RPMI8226 (cell line): ENCODE measurements at places on chromosomes 6 and 20.

GRCh38 chr6:105835373-105835772 is 250.8 kb upstream of the PRDM1 start:
- no peak for DNase-seq

- DNase-seq, result no peak
These were observed 15.4 kb upstream of the IER3 start for GRCh38 chr6:30759575-30760239.

GRCh38 chr6:133966654-133967329 is 13.8 kb downstream of the TBPL1 start:
- DNase-seq, result no peak

DNA sequence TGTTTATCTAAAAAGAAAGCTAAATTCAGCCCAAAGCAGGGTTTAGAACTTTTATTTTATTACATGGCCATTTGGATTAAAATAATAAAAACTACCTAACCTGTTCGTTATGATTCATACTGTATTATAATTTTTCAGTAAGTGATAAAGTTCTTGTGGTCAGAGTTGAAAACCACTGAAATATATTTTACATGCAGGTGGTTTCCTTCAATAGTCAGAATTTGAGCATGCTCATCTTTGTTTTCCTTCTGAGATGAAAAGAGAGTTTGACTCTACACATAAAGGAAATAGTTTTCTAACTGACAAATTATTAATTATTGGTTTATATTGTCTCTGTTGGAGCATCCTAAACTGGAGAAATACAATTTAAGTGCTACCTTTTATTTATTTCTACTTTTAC is 114.0 kb upstream of the FKBP1C start:
- no peak for DNase-seq

DNA sequence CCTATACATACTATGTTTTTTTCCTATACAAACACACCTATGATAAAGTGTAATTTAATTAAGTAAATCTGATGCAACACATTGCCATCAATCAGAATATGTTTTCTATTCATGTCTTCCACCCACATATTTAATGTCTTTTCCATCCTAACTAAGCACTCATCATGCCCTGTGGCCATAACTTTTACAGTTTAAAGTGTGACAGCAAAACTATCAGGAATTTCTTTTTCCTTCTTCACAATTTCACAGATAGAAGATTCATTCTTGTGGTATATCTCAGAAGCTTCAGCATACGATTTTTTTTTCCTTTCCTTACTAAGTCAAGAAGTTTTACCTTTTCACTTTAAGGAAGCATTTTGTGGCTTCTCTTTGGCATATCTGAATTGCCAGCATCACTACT is 7.0 kb upstream of the BEND6 start:
- no peak for DNase-seq

DNA sequence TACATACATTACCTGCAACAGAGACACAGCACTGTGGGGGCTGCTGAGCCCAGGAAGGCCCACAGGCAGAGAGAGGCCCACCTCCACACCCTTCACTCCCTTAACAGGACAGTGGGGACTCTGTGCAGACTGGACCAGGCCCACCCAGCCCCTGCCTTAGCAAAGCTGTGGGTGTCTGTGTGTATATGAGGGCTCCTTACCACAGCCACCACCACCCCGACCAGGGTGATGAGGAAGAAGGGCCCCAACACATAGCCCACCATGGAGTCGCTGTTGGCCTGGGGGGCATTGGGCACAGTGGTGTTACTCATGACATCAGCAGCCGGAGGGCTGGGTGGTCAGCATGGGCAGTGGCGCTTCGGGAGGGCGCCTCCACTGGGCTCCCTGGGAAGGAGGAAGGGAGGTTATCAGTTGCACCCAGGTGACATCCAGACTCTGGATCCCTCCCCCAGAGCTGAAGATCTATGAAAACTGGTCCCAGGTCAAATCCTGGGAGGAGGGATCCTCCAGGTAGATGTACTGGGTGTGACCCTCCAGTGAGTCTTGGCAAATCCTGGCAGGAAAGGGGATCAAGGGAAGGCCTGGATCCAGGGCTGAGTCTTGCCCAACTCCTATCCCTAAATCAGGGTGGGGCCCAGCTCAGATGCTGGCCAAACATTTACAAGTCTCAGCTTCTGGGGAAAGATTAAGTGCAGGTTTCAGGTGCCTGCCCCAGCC is 1.2 kb downstream of the SMIM29 start:
- DNase-seq, result no peak

DNA sequence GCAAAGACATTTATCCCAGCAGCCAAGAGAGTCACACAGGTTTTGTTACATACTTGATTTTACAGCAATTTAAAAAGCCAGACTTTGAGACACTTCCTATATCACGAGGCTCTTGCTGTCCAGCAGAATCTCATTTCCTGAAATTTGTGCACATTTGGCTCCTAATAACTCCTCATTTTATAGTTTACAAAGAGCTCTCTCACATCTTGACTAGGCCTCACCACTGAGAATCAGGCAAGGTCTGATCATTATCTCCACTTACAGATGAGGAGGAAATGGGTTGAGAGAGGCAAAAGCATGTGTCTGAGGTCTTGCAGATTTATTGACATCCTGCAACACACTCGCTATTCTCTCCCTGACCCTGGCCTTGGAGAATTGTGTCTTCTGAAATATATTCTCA is 426.8 kb downstream of the MAFB start:
- DNase-seq, result no peak

DNA sequence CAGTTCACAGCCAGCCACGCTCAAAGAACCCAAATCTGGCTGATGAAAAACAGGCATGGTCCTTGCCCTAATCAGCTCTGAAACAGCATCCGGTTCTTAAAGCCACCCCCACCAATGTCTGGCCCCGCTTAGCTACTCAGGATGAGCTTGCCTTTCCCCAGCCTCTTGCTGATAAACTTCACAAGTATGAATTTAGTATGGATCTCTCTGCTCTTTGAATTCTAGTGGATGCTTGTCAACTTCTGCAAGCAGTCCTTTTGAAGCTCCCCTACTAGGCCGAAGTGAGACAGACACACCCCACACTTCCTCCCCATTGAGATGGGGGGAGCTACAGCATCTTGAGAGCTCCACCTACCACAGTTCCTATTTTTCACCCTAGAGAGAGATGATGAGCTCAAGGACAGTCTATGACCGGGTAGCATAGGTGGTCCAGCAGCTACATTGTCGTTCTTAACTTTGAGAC is 36.7 kb downstream of the EBF4 start:
- DNase-seq, result peak; percentile 20

DNA sequence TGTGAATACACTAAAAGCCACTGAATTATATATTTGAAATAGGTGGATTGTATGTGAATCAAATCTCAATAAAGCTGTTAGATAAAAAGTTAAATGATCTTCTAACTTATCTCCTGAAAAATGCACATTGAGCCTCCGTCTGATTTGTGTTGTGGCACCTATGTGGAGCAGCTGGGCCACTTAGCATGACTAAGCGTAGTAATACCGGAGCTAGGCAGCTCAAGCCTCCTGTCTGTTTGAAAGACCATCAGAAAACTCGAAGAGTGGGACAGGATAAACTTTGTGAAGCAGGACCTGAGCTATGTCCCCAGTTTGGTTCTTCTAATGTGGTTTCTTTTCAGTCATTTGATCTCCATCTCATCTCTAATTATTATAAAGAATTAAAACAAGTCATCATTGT is 11.0 kb upstream of the NOL7 start:
- DNase-seq, result no peak

DNA sequence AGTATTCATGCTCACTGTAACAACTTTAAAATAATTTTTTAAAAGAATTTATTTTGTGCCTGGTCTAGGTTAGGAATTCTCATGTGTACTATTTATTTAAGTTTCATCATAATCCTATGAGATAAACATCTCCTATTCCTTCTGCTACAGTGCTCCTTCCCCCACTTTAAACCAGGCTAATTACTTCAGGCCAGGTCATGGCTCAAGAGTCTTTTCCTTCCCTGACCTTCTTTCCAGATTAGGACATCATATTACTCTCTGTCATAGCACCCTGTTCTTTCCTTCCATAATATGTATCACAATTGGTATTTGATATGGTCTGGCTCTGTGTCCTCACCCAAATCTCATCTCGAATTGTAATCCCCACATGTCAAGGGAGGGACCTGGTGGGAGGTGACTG is 239.0 kb downstream of the BTBD9 start:
- DNase-seq, result no peak
